NCI-H2171 (cell line): ENCODE measurements at places on chromosomes 1 and 21.
A peak's percentile ranks its signal among the peaks of the same experiment; 100 is the strongest.

DNA sequence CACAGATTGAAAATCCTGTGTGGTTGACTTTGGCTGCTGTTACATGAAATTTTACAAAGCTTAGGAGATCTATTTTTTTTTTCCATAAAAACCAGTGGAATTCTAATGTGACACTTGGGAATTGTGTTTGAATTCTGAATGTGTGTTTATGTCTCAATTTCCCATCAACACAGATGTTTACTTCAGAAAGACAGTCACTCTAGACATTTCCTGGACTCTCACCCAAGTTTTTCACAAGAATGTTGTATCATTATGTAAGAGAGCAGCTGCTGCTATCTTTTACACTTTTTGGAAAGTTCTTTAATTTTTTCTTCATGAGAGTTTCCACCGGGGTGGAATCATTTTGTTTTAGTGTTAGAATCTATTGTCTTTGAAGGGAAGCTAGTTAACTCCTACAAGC, 210.1 kb downstream of the GIPC2 start:
- DNase-seq = no peak

GRCh38 chr1:88217386-88217785, 466.7 kb upstream of the PKN2 start:
- DNase-seq = no peak

GRCh38 chr1:178345238-178345637, 151.5 kb downstream of the CLEC20A start:
- no peak for DNase-seq

- peak; percentile 27 for DNase-seq
Observed at GRCh38 chr1:86849756-86850155, 64.2 kb downstream of the SELENOF start.

DNA sequence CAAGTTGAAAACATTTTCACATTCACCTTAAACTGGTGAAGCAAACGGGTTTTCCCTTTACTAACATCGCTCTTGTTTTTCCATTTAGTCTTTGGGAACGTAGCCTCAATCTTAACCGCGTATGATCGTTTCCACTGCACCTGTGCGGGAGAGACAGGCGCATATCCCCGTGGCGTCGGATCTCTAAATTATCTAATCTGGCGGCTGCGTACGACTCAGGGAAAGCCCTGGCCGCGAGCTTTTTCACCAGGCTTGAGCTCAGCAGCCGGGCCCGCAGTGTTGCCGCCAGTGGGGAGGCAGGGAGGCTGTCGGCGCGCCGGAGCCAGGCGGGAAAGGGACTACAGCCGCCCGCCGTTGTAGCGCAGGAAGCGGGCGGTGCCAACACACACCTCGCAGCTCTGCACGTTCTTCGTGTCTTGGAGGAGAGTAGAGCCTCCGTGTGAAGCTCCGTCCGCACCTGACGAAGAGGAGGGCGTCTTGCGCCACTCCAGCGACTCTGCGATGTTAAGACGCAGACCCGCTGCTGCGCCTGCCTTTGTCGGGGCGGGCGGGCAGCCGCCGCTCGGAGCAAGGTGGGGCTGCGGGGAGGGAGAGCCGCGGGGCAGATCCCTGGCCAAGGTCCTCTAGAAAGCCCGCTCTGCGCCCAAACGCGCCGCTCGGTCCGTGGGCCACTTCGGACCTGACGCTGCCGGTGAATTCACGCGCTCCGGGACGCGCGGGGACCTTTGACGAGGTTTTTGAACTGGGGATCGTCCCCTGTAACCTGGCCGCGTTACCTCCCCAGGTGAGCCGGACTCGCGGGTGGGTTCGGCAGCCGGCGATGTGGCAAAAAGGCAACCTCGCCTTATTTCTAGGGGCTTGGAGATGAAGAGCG, 18.5 kb upstream of the TBX15 start:
- DNase-seq = no peak

DNA sequence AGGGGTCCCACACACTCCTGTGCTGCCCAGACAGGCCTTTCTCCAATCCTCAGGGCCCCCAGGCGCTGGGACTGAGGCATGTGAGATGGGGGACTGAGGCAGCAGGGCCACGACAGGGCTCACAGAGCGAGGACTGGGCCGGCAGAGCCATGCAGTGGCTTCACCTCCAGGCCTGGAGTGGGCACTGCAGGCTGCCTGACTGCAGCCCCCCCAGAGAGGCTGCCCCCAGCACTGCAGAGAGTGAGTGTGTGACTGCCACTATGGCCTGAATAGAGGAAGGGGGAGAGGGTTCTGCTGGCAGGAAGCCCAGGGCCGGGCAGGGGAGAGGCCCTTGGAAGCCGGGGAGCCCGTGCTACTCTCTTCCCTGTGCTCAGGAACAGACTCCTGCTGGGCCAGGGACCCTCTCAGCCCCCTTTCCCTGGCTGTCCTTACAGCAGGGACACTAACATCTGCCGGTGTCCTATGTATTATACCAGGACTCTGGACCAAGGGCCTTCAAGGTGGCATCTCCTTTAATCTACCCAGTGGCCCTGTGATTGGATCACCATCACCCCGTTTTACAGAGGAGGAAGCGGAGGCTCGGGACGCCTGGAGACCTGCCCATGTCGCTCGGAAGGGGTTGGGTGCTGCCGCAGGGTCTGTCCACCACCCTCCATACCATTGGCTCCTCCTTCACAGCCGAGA, 20.2 kb upstream of the PLEKHG5 start:
- no peak for DNase-seq

GRCh38 chr1:159925719-159926078, 392 bp upstream of the TAGLN2 start:
- no peak for DNase-seq
